D721Med (cell line): ENCODE measurements at places on chromosomes 11 and 22.

- DNase-seq, result no peak
Measured at GRCh38 chr11:76701294-76702040, 30.9 kb upstream of the LRRC32 start.

DNA sequence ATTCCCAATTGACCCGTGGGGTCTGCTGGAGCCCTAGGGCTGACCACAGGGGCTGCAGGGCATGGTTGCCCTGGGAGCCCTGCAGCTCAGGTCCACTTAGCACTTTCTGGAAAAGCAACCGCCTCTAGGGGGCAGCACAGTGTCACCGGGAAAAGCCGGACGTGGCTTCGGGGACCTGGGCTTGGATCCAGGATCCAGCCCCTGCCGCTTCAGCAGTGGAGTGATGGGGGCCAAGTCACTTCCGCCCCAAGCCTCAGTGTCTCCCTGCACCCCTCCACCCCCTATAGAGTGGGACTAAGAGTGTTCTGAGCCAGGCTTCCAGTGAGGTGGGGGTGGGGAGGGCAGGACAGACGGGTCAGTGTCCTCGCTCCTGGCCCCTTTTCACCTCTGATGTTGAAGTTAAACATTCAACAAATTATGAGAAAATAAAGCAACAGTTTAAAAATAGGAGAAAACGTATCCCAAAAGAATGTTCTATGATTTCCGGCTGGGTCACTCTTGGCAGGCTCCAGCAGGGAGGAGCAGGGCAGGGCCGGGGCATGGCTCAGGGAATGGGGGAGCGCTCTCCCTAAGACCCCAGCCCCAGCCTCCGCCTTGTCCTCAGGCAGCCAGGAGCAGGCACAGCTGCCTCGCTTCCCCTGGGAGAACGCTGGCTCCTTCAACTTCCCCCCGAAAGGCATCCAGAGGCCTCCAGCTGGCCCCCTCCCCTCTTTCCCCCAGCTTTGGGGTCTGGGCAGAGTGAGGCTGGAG is 96.5 kb upstream of the FGF3 start:
- DNase-seq, result no peak

- no peak for DNase-seq
Measured at GRCh38 chr22:41334951-41335635, 33.8 kb downstream of the ZC3H7B start.

- no peak for DNase-seq
Measured at GRCh38 chr22:25203082-25203481, 3.4 kb downstream of the CRYBB3 start.

DNA sequence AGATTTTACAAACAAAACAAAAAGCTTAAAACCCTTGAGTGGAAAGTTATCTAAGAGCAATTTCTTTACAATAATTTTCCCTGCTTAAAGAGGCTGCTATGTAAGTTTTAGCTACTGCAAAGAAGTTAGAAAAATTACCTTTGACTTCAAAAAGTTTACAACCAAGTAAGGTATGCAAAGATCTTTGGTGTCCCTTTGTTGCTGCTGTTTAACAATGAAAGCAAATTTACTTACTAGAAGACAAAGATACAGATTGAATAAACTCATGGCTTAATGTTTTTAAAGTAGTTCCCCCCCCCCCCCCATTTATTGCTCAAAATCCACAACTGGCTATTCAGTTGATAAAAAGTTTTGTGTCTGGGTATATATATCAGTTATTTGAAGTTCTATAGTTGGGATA is 26.0 kb downstream of the TMEM123 start:
- DNase-seq, result no peak

DNA sequence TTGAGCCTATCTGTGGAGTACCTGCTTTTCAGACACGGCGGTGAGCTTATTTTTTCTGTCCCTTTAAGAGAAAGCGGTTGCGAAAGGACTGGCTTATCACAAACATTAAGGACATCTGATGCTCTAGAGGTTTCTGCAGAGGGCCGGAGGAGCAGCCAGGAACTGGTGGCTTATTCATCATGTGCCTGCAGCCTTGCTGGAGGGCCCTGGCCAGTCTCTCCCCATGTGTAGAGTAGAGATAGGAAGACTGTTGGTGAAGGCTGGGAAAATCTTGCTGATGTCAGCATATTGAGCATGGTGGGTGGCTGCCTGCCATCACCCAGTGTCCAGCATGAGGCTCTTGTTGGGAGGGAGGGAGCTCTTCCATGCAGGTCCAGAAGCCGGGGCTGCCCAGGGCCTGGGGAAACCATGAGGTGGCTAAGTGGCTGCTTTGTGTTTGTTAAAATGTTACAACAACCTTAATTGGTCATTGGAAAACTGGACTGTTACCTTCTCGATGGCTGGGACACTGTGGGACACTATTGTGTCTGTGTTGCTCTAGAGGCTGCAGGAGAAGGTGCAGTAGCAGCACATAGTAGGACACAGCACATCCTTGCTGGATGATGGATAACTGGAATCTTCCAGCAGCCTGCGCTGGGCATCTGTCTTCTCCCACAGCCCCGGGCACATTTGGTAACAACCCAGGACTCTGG is 54.3 kb downstream of the TSPAN18 start:
- DNase-seq, result no peak

GRCh38 chr11:3954448-3955298 is 99.2 kb downstream of the STIM1 start:
- no peak for DNase-seq
